ENCODE measurements at places on chromosomes 4 and X.
A peak's percentile ranks its signal among the peaks of the same experiment; 100 is the strongest.

GRCh38 chrX:107547621-107548020, 80.7 kb upstream of the PRPS1 start:
- no peak for DNase-seq
- no peaks in the 10 kb centered on the region for H3K27me3 ChIP-seq
- H3K36me3 ChIP-seq = no peaks in the 10 kb centered on the region

DNA sequence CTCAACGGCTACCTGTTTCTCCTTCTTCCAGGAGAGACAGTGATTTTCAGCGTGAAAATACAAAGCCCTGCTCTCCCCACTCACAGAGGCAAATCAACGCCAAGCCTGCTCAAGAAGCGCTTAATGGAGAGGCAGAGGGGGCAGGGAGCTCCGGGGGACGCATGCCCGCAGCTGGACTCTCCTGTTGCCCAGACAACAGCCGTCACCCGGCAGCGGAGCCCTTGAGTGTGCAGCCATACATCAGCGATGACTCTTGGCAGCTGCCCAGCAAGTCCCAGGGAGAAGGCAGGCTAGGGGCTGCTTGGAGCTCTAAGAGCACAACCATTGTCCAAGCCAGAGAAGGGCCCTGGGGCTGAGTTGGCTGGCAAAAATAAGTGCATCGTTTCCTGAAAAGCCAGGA, 71.0 kb upstream of the AFAP1 start:
- peaks cover 7% of the 10 kb centered on the region for H3K4me1 ChIP-seq
- H3K27me3 ChIP-seq = peaks cover 65% of the 10 kb centered on the region
- DNase-seq = peak; percentile 54
- no peak overlapping the region for H3K4me3 ChIP-seq
- H3K27ac ChIP-seq = no peak overlapping the region

DNA sequence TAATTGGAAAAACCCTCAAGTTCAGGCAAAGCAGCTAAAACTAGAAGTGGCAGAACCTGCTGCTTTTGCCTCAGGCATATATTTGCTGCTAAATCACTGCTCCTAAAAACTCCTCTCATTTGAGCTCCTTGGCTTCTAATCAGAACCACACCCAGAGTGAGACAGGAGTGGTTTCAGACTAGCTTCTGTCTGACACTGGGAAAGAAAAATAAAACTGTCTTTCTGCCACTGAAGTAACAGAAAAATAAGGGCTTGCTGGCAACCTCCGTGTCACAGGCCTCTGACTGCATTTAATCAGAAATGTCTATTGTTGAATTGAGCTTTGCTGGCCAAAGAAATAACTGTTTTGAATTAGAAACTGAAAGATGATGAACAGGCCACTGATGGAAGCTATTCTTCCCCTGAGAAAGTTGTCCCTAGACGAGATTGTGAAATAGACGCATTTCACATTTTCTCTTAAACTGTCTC, 52.1 kb upstream of the RAP2C start:
- DNase-seq = no peak
- H3K4me1 ChIP-seq = no peaks in the 10 kb centered on the region
- H3K36me3 ChIP-seq = no peaks in the 10 kb centered on the region

DNA sequence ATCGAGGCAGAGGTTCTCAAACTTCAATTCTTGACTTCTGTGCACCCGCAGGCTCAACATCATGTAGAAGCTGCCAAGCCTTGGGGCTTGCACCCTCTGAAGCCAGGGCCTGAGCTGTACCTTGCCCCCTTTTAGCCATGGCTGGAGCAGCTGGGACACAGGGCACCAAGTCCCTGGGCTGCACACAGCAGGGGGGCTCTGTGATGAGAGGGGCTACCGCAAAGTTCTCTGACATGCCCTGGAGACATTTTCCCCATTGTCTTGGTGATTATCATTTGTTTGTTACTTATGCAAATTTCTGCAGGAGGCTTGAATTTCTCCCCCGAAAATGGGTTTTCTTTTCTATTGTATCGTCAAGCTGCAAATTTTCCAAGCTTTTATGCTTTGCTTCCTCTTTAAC, 4.9 kb upstream of the MAGEB17 start:
- H3K27me3 ChIP-seq = no peaks in the 10 kb centered on the region
- no peaks in the 10 kb centered on the region for H3K36me3 ChIP-seq
- no peak for DNase-seq
- H3K27ac ChIP-seq = no peak overlapping the region
- H3K4me3 ChIP-seq = no peak overlapping the region

Data from astrocyte (in vitro differentiated cells and primary cell).